ENCODE measurements at places on chromosomes 2 and 18.

GRCh38 chr2:23523373-23524260 lies 138.6 kb downstream of the KLHL29 start:
- no peak for DNase-seq

DNA sequence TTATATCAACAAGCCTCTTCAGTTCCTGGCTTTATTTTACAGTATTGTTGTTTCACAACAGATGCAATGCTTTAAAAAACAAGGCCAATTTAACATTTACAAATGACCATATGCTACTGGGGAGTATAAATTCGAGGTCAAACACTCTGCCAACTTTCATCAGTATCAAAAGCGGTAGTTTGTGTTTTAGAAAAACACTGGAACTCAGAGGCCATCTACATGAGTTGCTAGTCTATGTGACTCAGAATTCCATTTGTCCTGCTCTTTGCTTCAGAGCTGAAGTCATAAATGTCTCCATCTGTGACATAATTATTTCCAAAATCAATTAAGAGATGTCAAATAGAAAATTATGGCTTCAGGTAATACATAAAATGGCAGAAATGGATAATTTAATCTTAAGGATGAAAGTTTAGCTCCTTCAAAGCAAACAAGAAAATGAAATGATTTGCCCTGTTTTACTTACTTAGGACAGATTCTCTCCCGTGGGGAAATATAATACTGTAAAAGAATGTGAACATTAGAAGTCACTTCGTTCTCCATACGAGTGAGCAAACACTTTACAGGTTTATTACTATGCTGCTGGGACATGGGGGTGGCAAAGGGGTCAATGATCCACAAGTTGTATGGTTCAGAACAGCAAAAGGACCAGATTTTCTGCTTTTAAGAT lies 3.7 kb downstream of the MEX3C start:
- no peak for DNase-seq

- no peak for DNase-seq
Measured at GRCh38 chr2:162524192-162524591, 180.3 kb downstream of the GCA start.

DNA sequence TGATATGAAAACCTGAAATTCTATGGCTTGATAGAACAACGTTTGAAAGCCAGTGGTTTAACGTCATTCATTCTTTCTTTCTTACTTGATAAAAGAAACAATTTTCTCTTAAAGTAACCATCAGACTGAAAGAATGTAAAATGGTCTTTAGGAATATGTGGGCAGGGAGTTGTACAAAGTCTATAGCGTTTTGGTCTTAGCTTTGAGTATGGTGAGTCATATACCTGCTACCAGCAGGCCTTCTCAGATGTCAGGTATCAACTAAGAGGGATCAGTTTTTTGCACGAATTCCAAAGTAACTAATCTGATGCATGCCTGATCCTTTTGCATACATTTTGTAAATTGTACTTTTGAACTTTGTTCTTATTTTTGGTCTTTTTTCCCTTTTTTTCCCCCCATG lies 101.5 kb upstream of the DSEL start:
- no peak for DNase-seq

DNA sequence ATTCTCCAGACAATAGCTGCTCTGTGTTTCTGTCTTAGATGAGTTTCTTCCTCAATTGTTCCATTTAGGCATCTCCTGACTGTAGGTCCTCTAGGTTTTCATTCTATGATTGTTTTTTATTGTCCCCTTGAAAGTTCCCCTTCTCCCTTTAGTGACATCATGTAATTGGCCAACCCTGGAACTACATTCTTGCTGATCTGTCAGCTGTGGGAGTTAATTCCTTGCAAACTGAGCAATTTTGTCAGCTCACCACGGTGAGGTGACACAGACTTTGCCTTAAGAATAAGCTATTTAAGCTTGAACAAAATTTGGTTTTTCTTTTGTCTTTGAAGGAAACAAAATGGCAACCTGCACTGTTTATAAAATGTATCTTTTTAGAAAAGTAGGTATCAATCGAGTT lies 95.9 kb downstream of the TXNL1 start:
- DNase-seq, result no peak

GRCh38 chr2:58800881-58801280 lies 559.8 kb upstream of the FANCL start:
- no peak for DNase-seq

GRCh38 chr2:128557069-128557468 lies 238.4 kb upstream of the HS6ST1 start:
- DNase-seq, result no peak

DNA sequence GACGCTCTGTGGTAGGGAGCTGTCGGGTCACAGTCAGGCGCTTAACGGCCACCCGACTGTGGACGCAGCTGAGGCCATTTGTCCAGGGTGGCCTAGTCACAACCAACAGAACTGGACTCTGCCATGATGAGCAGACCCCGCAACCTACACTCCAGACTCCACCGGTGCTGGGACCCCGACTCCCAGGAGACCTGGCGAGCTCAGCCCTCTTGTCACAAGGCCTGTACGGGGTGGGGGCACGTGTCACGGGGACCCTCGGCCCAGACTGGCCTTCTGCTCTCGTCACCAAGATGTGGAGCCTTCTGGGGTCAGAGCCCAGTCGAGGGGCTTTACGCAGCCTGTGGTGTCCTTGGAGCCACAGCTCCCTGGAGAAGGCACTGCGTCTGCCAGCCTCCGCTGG lies 22.5 kb downstream of the NFATC1 start:
- DNase-seq, result no peak

GRCh38 chr18:68520406-68521075 lies 194.4 kb downstream of the TMX3 start:
- no peak for DNase-seq

DNA sequence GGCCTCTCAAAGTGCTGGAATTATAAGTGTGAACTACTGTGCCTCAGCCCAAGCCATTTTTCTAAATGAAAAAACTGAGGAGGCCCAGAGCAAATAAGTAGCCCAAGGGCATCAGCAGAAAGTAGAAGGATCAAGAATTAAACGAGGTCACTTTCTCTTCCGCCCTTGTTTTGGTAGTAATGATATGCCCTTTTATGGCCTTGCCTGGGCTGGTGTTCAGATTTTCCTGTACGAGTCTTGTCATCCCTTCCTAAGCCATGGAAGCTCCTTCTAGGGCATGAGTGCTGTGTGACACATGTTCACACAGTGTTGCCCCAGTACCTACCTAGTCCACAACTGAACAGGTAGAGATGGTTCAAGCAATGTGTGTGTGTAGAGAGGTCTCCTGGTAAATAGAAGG lies 6.6 kb downstream of the HPCAL1 start:
- no peak for DNase-seq

DNA sequence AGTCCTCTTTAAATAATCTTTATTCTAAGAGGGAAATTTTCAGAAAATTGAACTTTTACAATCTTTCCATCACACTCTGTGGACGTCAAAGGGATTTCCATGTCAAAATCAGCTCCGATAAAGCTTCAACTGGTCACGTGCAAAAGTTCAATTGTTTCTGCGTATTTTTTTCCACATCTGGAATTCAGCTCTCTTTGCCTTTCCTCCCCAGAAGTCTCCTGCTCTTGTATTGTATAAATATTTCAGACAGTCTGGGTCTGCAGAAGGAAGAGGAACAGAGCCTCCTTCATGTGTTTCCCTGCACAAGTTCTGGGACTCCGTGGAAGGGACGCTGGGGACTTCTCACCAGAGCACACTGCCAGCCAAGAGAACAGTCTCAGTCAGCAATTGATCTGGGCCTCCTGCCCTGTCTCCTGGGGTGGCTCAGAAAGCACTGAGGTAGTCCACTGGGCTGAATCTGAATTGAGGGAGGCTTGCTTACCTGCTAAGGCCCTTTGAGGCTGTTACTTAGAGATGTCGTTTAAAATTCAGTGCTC lies 251.5 kb downstream of the TFCP2L1 start:
- no peak for DNase-seq

GRCh38 chr2:216426938-216427337 lies 14.7 kb downstream of the SMARCAL1 start:
- no peak for DNase-seq

- DNase-seq, result no peak
Measured at GRCh38 chr18:66640431-66640830, 36.5 kb upstream of the CDH19 start.

- no peak for DNase-seq
Measured at GRCh38 chr2:33607905-33608304, 8.8 kb upstream of the FAM98A start.

DNA sequence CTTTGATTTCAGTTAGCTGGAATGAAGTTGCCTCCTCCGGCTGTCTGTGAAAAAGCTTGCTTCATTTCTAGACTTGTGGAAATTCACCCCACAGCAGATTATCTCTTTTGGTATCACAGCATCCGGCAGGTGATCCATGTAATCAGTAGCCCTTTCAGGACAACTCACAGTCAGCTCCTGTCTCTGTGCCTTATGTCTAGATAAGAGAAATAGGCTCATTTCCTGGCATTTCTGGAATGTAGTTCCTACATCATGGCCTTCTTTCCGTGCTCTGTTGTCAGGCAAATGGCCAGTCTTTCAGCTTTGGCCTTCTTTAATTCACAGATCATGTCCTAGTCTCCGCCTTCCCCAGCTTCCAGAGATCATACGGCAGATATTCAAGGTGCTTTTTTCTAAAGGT lies 455.4 kb downstream of the NUP35 start:
- DNase-seq, result no peak

DNA sequence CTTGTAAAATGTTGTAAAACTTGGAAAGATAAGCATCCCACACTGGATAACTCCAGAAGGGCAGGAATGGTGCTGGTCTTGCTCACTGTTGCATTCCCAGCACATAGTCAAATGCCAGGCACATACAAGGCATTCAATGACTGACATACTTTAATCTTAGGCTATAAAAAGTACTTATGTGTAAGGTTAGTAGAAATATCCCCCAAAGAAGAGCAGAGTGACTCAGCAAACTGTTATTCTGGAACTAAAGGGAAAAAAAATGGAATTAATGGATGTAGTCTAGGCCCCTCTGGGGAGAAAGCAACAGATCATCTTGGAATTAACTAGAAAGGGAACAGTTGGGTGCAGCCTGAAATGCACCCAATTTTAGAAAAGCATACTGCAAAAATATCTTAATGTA lies 9.0 kb downstream of the ZBTB14 start:
- no peak for DNase-seq

DNA sequence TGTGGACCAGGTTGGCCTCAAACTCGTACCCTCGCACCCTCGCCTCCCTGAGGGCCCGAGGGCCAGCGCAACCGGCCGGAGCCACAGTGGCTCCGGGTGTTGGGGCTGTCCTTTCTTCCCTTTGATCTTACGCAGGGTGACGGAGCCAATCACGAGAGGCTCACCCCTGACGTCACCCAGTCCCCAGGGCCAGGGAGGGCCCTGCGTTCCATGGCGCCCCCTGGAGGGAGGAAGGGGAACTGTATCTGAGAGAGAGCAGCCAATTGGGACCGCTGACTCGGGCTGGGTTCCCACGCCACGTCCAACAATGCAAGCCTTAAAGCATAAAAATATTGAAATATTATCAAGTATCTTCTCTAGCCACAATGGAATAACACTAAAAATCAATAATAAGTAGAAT lies 432.8 kb upstream of the LRRTM4 start:
- DNase-seq, result no peak

GRCh38 chr2:147547440-147547839 lies 297.4 kb upstream of the ACVR2A start:
- DNase-seq, result no peak

DNA sequence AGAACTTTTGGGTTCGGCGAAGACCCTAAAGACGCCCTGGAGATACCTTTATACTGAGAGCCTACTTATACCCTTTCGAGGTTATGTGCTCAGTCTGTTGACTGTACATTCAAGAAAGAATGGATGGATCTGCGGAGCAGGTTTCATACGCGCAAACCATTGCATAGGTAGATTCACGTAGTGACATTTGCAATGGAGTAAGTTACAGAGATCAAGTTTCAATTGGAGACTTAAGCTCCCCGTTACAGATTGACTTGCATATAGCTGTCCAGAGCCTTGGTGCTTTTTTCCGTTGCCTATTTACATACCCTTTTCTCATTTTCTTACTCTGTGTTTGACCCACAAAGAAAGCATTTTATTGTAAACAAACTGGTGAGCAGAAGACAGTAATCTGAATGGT lies 923 bp downstream of the PSMD1 start:
- DNase-seq, result no peak

DNA sequence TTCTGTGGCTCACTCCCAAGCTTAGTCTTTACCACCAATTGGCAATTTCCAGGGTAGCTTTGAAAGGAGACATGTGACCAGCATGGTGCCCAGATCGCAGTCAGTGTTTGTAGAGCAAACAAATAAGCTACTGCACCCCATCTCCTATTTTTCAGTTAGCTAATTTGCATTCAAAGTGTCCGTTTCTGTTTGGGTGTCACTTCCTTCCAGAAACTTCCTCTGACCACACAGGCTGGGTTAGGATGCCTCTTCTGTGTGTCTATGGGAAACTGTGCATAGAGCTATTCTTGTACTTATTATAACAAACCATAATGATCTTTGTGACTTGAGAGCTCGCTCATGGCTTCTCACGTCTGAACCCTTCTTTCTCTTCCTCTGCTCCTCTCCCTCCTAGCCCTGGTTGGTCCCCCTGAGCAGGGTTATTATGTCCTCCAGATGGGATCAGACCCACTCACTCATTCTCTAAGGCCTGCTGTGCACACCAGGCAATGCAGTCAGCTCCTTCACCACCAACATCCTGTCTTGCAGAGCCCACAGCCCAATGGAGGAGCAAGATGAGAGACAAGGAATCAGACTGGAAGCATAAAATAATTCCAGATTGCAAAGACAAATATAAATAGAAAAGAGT lies 101.2 kb upstream of the ALK start:
- DNase-seq, result no peak

DNA sequence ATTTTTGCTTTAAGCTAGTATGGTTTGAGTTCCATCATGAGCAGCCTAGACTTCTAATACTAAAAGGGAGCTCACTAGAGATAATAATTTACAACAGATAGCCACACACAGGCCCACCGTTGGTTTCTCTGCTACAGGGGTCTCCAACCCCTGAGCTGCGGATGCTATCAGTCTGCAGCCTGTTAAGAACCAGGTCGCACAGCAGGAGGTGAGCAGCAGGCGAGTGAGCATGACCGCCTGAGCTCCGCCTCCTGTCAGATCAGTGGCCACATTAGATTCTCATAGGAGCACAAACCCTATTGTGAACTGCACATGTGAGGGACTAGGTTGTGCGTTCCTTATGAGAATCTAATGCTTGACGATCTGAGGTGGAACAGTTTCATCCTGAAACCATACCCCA lies 150.6 kb downstream of the HRH4 start:
- no peak for DNase-seq

GRCh38 chr2:234142530-234142929 lies 92.0 kb downstream of the SPP2 start:
- no peak for DNase-seq

DNA sequence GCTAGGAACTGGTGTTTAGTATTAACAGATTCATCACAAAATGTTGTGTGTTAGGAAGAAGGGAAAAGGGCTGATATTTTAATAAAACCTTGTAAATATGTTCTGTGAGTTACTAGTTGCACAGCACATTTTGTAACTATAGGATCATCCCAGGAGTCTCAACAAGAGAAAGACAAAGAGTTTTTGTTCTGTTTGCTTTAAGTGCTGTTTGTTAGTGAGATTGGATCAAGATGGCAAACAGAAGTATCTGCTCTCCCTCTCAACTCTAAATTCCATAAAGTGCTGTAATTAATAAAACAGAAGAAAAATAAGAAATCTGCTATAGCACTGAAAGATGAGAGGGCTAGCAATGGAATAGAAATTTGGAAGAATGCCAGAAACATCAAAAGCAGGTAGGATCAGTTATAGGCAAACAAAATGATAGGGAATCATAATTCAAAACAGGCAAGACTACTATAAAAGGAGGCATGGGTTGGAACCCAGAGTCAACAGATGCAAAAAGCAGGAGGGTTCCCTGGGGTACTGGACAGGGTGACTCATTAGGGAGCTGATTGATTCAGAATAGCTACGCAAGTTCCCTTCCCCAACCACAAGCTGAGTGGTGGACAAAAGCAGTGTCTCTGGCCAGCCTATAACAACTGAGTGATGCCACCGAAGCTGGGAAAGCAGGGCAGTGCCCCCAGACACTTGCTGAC lies 75.8 kb downstream of the DYNC1I2 start:
- no peak for DNase-seq

Measured in stimulated activated CD4-positive, alpha-beta T cell treated with anti-CD3 and anti-CD28 coated beads, TNF-alpha, amount 100 ng/mL, for 24 hours (primary cell).